ENCODE measurements at places on chromosomes 12 and 14.

GRCh38 chr12:41228066-41228820 lies 40.1 kb downstream of the PDZRN4 start:
- H3K27me3 ChIP-seq: no peaks in the 10 kb centered on the region
- no peaks in the 10 kb centered on the region for H3K4me1 ChIP-seq
- no peak for DNase-seq
- H3K4me3 ChIP-seq: no peak overlapping the region
- H3K36me3 ChIP-seq: no peaks in the 10 kb centered on the region

DNA sequence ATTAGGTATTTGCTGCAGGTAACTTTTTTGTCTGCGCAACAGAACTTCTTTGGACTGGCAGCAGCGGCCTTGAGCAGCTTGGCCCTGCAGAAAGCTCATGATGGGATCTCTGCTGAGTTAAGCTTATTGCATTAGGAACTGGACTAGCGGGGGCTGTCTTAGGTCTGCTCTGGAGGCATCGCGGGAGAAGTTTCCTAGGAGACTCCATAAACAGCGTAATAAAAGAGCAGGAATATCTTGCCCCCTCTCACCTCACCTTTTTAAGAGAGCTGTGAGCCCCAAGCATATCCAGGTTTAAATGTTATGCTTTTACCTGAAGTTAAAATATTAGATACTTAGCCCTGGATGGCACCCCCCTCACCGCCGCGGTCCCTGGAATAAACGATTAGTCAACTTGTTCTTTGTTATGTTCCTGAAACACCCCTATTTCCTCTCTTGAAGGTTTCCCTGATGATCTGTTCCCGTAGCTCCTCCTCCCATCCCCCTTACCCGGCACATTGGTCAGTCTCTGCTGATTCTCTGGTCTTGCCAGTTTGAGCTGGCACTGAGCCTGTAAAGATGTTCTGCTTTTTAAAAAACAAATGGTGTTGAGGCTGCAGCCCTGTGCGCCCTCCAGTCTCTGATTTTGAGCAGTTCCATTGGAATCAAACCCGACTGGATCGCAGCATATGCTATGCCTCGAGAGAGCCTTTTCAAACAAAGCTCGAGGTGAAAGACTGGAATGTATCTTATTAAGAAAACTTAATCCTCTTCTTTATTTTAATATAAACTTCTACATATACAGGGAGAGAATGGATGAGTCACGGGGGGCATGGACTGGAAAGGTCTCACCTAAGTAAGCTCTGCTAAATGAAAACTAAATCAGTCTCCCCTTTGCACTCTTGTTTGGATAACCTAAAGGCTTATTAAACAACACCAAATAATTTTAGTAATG lies 1.9 kb downstream of the MLXIP start:
- peak overlapping the region; percentile 78 for H3K4me3 ChIP-seq
- H3K4me1 ChIP-seq: peaks cover 36% of the 10 kb centered on the region
- H3K27ac ChIP-seq: peak overlapping the region; percentile 49
- peaks cover 5% of the 10 kb centered on the region for H3K36me3 ChIP-seq
- DNase-seq: peak; percentile 82
- no peaks in the 10 kb centered on the region for H3K27me3 ChIP-seq

GRCh38 chr12:50084775-50085614 lies at the start of gene SMARCD1:
Gene SMARCD1, plus strand, starts transcription at chr12:50085342. Its CDS starts 28 bp downstream, at chr12:50085370.
- peaks cover 38% of the 10 kb centered on the region for H3K4me1 ChIP-seq
- H3K4me3 ChIP-seq: peak within 1 kb of the TSS; percentile 94
- no peaks in the 10 kb centered on the region for H3K27me3 ChIP-seq
- H3K36me3 ChIP-seq: peaks cover 32% of the 10 kb centered on the region

DNA sequence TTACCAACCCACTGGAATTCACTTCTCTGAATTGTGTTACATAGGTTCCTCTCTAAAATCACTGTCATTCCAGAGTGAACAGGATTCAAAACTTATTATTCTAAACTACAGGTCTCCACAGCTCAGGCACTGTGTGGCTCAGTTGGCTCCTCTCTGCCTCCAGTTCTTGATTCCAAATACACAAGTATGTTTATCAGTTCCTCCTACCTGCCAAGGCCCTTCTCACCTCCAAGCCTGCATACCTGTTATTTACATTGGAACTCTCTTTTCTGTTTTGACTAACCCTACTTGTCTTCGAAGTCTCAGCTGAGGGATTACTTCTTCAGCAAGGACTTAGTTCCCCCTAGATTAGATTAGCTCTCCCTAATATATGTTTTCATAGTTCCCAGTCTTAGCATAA lies 397.6 kb upstream of the TMTC1 start:
- no peak overlapping the region for H3K4me3 ChIP-seq
- no peak for DNase-seq
- no peaks in the 10 kb centered on the region for H3K27me3 ChIP-seq
- no peak overlapping the region for H3K27ac ChIP-seq
- no peaks in the 10 kb centered on the region for H3K36me3 ChIP-seq

DNA sequence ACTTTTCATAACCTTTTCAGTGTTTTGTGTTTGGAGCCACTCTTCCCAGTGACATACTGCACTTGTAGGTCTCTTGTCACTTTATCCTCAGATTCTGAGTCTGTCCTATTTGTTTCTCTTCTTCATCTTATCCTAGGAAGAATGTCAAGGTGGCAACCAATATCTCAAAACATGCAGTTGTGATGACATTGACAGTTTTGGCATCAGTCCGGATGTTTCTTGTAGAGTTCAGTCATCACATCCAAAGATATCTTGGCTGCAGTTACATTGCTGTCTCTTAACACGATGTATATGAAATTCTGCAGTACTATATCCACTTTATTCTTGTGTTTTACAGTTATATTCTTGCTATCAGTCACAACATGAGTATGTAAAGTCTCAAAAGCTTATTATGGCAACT lies 6.4 kb downstream of the ADIPOR2 start:
- no peaks in the 10 kb centered on the region for H3K4me1 ChIP-seq
- H3K27me3 ChIP-seq: no peaks in the 10 kb centered on the region
- no peak overlapping the region for H3K27ac ChIP-seq

DNA sequence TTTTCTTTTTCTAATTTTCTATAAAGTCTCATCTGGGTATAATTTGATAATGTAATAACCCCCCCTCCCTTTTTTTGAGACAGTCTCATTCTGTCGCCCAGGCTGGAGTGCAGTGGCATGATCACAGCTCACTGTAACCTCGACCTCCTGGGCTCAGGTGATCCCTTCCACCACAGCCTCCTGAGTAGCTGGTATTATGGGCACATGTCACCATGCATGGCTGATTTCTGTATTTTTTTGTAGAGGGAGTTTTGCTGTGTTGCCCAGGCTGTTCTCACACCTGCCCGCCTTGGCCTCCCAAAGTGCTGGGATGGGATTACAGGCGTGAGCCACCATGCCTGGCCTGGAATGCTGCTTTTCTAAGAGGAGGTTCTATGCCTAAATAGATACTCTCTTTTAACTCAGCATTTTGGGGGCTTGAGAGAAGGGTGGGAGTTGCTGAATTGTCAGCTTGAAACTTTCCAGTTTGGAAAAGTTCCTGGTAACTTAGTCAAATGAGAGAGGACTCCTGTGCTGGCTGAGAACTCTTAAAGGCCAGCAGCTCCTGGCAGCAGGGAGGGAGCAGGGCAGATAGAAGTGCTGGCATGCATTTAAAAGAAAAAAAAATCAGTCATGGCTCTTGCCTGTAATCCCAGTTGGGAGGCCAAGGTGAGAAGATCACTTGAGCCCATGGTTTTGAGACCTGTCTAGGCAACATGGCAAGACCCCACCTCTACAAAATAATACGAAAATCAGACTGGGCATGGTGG lies 13.0 kb downstream of the NUDT4 start:
- H3K36me3 ChIP-seq: peaks cover 4% of the 10 kb centered on the region
- H3K27me3 ChIP-seq: no peaks in the 10 kb centered on the region
- H3K27ac ChIP-seq: no peak overlapping the region
- H3K4me1 ChIP-seq: peaks cover 20% of the 10 kb centered on the region
- H3K4me3 ChIP-seq: no peak overlapping the region

- no peaks in the 10 kb centered on the region for H3K36me3 ChIP-seq
- H3K4me3 ChIP-seq: no peak overlapping the region
- DNase-seq: no peak
- H3K27me3 ChIP-seq: no peaks in the 10 kb centered on the region
- H3K4me1 ChIP-seq: peaks cover under 1% of the 10 kb centered on the region
- no peak overlapping the region for H3K27ac ChIP-seq
These were observed 4.8 kb downstream of the CRACR2A start for GRCh38 chr12:3747976-3748619.

DNA sequence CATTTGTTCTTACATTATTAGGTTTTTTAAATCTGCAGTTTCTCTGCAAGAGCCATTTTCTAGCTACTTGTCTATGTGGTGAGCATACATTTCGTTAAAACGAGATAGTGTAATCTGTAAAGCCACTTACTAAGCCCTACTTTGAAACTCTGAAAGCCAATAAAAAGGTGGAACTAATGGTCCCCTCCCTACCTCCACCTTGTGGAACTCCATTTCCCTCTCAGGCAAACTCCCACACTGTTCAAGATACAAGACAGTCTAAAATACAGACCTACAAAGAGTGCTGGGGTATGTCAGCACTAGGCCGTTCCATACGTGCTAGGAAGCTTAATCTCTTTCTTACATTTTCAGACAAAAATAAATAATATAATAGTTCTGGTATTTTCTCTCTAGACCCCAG lies 74.1 kb downstream of the DUSP6 start:
- no peaks in the 10 kb centered on the region for H3K4me1 ChIP-seq
- H3K36me3 ChIP-seq: no peaks in the 10 kb centered on the region
- H3K4me3 ChIP-seq: no peak overlapping the region
- no peak overlapping the region for H3K27ac ChIP-seq
- no peak for DNase-seq
- H3K27me3 ChIP-seq: no peaks in the 10 kb centered on the region

DNA sequence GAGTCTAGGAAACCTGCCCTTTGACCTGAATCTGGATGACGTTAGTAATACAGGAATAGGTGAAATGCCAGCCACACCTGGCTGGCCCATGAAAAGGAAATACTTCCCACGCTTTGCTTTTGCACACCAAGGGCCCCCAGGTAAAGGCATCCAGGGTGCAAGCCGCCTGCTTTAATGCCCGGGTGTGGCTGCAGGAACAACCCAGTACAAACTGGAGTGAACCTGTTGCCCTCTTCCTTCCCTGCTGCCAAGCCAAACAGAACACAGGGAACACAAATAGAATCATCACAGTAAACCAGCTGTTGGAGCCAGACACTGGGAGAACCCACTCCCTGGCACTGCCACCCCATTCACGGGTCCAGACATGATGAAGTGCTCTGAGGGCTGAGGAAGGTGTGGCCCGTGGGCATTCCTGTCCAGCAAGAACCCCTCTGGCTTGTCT lies 24.2 kb upstream of the FOS start:
- DNase-seq: no peak
- peaks cover 15% of the 10 kb centered on the region for H3K4me1 ChIP-seq
- H3K36me3 ChIP-seq: no peaks in the 10 kb centered on the region
- H3K27me3 ChIP-seq: no peaks in the 10 kb centered on the region
- no peak overlapping the region for H3K4me3 ChIP-seq

DNA sequence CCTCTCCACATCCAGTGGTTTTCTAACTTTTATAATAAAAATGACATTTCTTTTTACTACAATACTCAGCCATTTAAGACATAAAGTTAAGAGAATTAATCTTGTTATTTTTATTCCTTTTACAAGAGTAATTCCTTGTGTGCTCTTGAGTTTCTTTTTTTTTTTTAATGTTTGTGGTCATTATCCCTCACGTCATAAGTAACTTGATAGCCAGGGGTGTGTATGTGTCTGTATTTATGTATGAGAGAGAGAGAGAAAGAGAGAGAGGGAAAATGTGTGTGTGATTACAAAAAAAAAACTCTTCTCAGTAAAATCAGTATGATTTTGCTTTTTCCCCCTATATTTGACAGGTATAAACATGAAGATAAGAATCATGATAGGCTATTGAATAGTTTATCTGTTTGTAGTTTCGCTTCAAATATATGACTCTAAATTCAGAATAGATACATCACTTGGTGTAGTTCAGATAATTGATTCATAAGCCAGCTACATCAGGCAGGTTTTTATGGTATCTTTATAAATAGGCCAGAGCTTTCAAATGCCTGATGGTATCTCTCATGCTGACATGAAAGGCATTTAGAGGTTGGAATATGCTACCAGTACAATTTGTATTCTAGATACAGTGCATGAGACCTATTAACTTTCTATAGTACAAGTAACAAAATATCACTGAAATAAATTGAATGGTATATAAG lies 34.9 kb downstream of the RERGL start:
- no peak for DNase-seq
- no peaks in the 10 kb centered on the region for H3K4me1 ChIP-seq
- H3K36me3 ChIP-seq: no peaks in the 10 kb centered on the region
- no peak overlapping the region for H3K27ac ChIP-seq

GRCh38 chr12:57148469-57149244 lies 1.2 kb upstream of the LRP1-AS start:
- no peak for DNase-seq
- H3K27me3 ChIP-seq: no peaks in the 10 kb centered on the region
- H3K36me3 ChIP-seq: peaks cover 33% of the 10 kb centered on the region
- H3K27ac ChIP-seq: peak overlapping the region; percentile 10
- H3K4me1 ChIP-seq: peaks cover 50% of the 10 kb centered on the region

DNA sequence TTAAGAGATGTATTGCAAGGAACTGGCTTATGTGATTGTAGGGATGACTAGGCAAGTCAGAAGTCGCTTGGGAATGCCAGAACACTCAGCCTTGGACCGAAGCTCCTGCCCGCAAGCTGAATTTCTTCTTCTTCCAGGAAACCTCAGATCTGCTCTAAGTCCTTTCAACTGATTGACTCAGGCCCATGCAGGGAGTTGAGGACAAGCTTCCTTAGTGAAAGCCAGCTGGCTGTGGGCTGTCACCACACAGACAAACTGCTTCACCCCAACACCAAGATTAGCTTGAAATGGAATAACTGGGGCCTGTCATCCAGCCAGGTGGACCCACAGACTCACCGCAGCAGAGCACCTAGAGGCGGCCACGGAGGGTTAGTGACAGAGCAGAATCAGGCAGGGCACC lies 24.7 kb downstream of the BDKRB2 start:
- H3K27ac ChIP-seq: no peak overlapping the region
- peaks cover 4% of the 10 kb centered on the region for H3K4me1 ChIP-seq
- H3K4me3 ChIP-seq: no peak overlapping the region
- H3K27me3 ChIP-seq: no peaks in the 10 kb centered on the region
- no peak for DNase-seq
- H3K36me3 ChIP-seq: no peaks in the 10 kb centered on the region

DNA sequence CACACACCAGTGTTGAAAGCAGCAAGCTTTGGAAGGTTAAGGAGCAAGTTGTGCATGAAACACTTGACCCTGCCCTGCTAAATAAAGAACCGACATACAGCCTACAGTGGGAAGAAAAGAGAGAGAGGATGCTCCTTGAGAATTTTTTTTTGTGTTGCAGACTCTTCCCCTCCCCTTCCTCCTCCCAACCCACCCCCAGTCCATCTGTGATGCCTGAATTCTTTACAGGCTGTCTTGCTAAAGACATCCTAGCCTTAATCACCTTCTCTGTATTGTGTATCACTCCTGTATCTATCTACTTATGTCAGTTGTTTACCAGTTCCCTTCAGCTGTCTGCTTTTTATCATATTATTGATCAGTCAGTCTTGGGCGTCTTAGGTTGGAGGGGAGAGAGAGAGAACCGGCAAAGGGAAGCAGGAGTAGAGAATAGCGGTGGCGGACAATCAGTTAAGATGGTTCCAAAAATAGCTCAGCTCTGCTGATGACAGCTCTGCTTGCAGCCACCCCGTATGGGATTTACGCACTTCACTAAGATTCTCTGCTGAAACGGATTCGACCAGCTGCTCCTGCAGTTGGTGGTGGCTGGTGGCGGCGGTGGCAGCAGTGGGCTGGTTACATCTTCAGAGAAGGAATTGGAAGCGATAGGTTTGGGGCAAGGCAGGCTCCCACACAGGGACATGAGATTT lies 664.7 kb downstream of the NRXN3 start:
- DNase-seq: no peak
- H3K36me3 ChIP-seq: no peaks in the 10 kb centered on the region
- H3K4me1 ChIP-seq: no peaks in the 10 kb centered on the region
- H3K27ac ChIP-seq: no peak overlapping the region
- peaks cover 2% of the 10 kb centered on the region for H3K27me3 ChIP-seq
- H3K4me3 ChIP-seq: no peak overlapping the region

Measured in astrocyte (in vitro differentiated cells and primary cell).